ENCODE measurements at places on chromosomes 2 and 18.

GRCh38 chr2:1654696-1655374 is 89.5 kb downstream of the PXDN start:
- DNase-seq: no peak

- DNase-seq: no peak
Measured at GRCh38 chr18:7872569-7872968, 305.5 kb downstream of the PTPRM start.

DNA sequence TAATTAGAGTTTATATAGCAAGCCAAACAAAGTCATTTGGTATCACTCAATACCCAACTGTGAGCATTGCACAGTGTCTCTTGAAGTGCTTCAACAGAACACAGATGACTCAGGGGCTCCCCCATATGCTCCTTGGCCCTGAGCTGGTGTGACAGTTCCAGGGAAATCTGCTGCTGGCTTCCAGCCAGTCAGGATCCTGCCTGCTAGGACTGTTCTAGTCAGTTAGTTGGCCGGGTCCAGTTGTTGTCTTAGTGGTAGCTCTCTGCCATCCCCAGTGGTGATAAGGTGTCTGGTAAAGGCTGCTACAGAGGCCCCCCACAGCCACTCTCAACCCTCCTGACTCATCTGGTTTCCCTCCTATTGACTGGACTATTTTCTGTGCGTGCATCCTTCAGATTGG is 100.3 kb downstream of the IRS1 start:
- DNase-seq: no peak

DNA sequence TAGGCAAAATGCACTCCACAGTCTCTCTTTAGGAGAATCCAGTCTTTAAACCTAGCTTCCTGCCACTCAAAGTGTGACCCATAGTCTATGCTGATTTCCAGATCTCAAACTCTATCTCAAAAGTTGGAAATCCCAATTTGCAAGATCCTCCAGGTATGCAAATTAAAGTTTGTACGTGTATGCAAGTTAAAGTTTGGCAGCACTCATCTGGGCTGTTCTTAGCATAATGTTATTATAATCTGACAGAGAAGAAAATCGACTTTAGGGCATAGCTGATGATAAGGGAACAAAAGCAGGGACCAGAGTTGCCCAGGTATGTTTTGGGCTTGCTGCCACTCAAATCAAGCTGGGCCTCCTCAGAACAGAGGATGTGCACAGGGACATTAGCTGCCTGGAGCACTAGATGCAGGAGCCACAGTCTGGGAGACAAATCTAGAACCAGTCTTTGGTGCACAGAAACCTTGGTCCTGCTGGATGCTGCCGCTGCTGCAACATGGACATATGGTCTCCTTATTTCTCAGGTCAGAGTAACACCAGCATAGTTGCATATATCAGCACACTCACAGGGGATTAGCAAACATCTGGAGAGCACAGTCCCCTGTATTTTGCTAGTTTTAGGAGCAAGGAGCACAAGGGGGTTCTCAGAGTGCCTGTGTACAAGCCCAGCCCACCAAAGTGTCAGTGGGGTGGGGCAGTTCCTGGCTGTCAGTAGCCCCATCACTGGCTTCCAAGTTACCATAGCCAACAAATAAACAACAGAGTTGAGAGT is 242.6 kb downstream of the TTC32 start:
- DNase-seq: no peak

- DNase-seq: no peak
Measured at GRCh38 chr2:113175736-113176695, 2.2 kb downstream of the PSD4 start.

GRCh38 chr2:101958061-101958460 is 33.7 kb upstream of the IL1R2 start:
- DNase-seq: no peak

DNA sequence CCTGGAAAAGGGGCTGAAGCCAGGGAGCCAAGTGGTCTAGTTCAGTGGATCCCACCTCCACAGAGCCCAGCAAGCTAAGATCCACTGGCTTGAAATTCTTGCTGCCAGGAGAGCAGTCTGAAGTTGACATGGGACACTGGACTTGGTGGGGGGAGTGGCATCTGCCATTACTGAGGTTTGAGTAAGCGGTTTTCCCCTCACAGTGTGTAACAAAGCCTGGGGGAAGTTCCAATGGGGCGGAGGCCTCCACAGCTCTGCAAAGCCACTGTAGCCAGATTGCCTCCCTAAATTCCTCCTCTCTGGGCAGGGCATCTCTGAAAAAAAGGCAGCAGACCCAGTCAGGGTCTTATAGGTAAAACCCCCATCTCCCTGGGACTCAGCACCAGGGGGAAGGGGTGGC is 144.4 kb downstream of the PTPRM start:
- no peak for DNase-seq

- no peak for DNase-seq
Measured at GRCh38 chr2:233044974-233045605, 12.6 kb downstream of the NEU2 start.

DNA sequence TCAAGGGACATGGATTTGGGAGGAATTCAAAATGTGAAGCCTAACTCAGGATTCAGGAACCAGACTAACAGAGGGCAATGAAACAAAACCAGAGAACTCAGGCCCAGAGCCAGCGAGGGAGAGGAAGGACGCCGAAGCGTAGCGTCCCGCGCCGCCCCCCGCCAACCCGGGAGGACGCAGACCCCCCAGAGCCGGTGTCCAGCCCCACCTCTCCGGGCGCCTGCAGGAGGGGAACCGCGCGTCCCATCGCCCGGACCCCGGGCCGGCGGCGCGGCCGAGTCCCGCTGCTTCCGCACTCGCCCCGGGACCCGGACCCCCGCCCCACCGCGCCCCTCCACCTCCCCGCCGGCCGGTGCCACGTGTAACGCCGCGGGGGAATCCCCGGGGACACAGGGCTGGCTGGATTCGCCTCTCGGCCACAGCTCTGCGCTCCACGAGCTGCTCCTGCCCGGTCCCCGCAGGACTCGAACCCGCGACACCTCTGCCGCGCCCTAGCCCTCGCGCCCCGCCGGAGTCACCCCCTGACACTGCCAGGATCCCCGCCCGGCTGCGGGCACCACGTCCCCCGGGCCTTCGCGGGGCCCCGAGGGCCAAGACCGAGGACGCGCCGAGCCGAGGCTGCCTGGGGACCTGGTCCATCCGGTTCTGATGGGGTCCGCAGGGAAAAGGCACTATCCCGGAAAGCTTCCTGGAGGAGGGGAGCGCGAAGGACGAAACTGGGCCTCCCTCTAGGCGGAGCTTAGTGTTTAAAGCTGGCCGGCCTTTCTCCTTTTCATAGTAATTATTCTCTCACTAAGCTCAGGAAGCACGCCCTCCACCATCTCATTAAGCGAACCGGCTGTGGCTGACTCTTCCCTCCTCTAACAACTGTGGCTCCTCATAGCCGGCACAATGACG is 40.4 kb upstream of the FAM124B start:
- DNase-seq: no peak

Measured in stimulated activated CD8-positive, alpha-beta memory T cell treated with anti-CD3 and anti-CD28 coated beads, Interleukin-7, amount 100 ng/mL, for 1 hour (primary cell).